Naive thymus-derived CD8-positive, alpha-beta T cell (primary cell): ENCODE measurements at places on chromosomes 2 and 18. TPM values are rescaled to one million over a fixed set of nuclear protein-coding genes. Genes with fewer than 3 reads are reported as not detected.

Gene NYAP2
- total RNA-seq = 0.05 TPM

Gene OBSL1
- total RNA-seq = 1.1 TPM

Gene ANKRD30B
- not detected for total RNA-seq

Gene TTR
- not detected for total RNA-seq
